Osteoblast (primary cell): ENCODE measurements at places on chromosomes 5 and 9. TPM values are rescaled to one million over a fixed set of nuclear protein-coding genes. Genes with fewer than 3 reads are reported as not detected.

The APBB3 gene
- 19.7 and 24.2 TPM in 2 replicates for total RNA-seq

GRCh38 chr5:127324756-127325155 is 34.2 kb downstream of the MEGF10 start:
- no peaks in the 10 kb centered on the region for H3K36me3 ChIP-seq
- no peak overlapping the region for H3K4me3 ChIP-seq
- peaks cover 5% of the 10 kb centered on the region for H3K4me1 ChIP-seq
- no peak for DNase-seq

GRCh38 chr5:154783774-154784460 is 28.7 kb downstream of the LARP1 start:
- H3K27me3 ChIP-seq, result no peaks in the 10 kb centered on the region
- peak; percentile 90 for DNase-seq
- H3K4me3 ChIP-seq, result no peak overlapping the region

DNA sequence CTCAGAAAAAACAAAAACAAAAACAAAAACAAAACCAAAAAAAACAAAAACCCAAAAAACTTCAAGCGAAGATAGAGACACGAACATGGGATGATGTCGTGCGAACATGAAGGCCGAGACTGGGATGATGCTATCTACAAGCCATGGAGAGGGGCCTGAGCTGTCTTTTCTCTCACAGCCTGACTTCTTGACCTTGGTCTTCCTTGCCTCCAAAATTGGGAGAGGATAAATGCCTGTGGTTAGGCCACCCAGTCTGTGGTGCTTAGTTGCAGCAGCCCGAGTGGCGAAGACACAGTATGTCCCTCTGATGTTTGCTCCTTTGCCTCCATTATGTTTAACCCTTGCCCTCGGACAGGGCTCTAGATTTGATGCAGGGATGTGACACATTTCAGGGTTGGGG is 130.4 kb upstream of the BASP1 start:
- H3K36me3 ChIP-seq, result no peaks in the 10 kb centered on the region
- H3K27ac ChIP-seq, result no peak overlapping the region
- DNase-seq, result no peak

DNA sequence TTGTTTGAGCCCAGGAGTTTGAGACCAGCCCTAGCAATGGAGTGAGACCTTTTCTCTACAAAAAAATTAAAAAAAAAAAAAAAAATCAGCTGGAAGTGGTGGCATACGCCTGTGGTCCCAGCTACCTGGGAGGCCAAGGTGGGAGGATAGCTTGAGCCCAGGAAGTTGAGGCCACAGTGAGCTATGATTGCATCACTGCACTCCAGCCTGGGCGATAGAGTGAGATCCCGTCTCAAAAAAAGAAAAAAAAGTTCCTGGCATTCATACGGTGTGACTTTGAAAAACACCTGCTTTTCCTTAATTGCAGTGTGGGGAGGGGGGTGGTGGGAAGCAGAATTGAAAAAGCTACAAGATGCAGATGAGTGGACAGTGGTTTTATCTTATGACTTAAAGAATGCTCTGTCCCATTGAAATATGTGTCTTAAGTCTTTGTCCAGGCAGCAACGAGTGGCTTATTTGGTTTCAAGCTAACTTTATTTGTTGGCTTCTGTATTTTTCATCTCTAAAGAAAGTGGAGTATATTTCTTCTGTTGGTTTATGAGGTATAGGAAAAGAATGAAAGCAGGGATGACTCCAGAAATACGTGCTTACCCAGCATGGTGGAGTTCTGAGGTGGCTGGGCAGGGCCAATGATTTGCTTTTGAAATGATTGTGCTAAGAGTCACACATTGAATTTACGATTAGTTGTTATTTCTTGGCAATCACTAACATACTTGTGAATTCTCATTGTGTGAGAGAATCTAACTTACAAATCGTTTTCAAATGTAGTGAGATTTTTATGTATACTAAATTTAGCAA is 27.8 kb downstream of the ROPN1L start:
- no peaks in the 10 kb centered on the region for H3K36me3 ChIP-seq
- peak overlapping the region; percentile 54 for H3K27ac ChIP-seq
- peak; percentile 93 for DNase-seq

DNA sequence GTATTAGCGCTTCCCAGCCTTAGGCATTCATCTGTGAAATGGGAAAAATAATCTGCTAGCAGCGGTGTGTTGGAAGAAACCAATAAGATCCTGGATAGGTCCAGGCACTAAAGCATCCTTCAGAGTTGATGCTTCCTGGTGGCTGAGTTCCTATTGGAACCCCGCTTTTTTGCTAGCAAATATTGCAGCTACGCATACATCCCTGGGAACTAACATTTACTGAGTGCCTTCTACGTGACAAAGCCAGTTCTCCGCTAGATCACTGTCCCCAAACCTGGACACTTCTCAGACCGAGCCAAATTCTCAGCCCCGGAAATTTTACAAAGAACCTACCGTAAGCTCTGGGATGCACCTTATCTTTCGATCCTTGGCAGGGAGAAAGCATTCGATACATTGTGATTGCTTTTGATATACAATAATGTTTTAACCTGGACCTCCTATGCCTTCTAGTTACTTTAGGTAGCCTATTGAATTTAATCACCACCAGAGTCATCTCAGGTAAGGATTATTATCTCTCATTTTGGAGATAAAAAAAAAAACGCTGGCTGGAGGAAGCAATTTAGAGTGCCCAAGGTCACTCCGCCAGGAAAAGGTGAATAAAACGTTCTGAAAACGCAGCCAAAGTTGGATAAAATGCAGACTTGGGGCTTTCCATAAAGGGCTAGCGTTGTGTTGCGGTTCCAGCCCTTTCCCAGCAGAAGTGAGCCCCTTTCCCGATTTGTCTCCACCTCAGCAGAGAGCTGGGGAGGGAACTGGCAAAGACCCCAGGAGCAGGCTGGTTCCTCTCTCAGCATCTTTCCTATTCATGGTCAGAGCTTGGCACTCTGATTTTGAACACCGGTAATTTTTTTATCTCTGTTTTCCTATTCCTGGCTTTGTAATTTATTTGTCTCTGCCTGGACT is 2.6 kb upstream of the MSX2 start:
- no peaks in the 10 kb centered on the region for H3K4me1 ChIP-seq
- H3K27me3 ChIP-seq, result peaks cover 49% of the 10 kb centered on the region
- no peak overlapping the region for H3K27ac ChIP-seq
- H3K4me3 ChIP-seq, result no peak overlapping the region

- H3K4me1 ChIP-seq, result peaks cover 17% of the 10 kb centered on the region
- peak overlapping the region; percentile 60 for H3K27ac ChIP-seq
- DNase-seq, result no peak
- no peaks in the 10 kb centered on the region for H3K27me3 ChIP-seq
Measured at GRCh38 chr9:91207729-91208418, 153.8 kb downstream of the AUH start.

GRCh38 chr5:34496260-34496691 is 159.9 kb upstream of the RAI14 start:
- H3K4me3 ChIP-seq, result no peak overlapping the region
- DNase-seq, result peak; percentile 84
- H3K4me1 ChIP-seq, result peaks cover 36% of the 10 kb centered on the region
- H3K27ac ChIP-seq, result peak overlapping the region; percentile 21

- H3K4me3 ChIP-seq, result no peak overlapping the region
- H3K4me1 ChIP-seq, result no peaks in the 10 kb centered on the region
- H3K27ac ChIP-seq, result no peak overlapping the region
- H3K36me3 ChIP-seq, result peaks cover 32% of the 10 kb centered on the region
Measured at GRCh38 chr9:122320413-122320881, 50.4 kb upstream of the PTGS1 start.

GRCh38 chr9:4397917-4398316 is 92.4 kb upstream of the SLC1A1 start:
- no peak overlapping the region for H3K27ac ChIP-seq
- H3K36me3 ChIP-seq, result no peaks in the 10 kb centered on the region
- DNase-seq, result peak; percentile 82
- H3K27me3 ChIP-seq, result no peaks in the 10 kb centered on the region
- peak overlapping the region; percentile 55 for H3K4me3 ChIP-seq

GRCh38 chr5:39058178-39058921 is 15.8 kb downstream of the RICTOR start:
- no peak for DNase-seq
- peaks cover 3% of the 10 kb centered on the region for H3K36me3 ChIP-seq
- peak overlapping the region; percentile 20 for H3K4me3 ChIP-seq
- no peaks in the 10 kb centered on the region for H3K4me1 ChIP-seq
- H3K27ac ChIP-seq, result peak overlapping the region; percentile 11
- no peaks in the 10 kb centered on the region for H3K27me3 ChIP-seq

DNA sequence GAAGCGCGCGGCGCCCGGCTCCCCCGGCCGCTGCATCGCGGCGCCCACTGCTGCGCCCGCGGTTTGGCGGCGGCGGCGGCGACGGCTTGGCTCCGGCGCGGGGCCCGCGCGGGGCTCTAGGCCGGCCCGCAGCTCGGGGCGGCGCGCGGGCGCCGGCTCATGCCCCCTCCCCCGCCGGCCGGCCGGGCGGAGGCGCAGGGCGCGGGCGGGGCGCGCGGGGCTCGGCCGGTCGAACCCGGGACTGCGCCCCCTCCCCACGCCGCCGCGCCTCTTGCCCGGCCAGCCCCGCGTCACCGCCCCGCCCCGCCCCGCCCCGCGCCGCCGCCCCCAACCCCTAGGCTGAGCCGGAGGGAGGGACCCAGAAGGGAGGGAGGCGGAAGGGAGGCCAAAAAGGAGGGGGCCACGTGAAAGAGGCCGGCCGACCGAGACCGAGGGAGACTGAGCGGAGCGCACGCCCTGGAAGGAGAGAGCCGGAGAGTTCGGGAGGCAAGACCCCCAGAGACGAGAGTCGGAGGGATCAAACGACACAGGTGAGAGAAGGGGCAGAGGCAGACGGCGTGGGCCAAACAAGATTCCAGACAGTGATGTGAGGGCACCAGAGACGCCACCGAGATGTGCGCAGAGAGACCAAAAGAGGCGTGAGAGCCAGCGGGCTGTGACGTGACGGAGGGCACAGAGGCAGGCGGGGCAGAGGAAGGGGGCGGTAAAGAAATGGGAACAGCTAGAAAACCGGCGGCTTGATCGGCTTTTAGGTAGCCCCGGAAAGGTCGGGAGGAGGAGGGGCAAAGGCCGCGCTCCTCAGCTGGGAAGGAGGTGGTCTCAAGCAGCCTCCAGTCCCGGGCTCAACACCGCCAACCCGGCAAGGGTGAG is at the start of gene BARX1:
TSS of gene BARX1 (minus strand) at position 245 of the 870 bp plus-strand sequence. CDS start at position 36, 209 bp downstream.
- peaks cover 6% of the 10 kb centered on the region for H3K4me1 ChIP-seq
- no peak within 1 kb of the TSS for H3K27ac ChIP-seq
- H3K36me3 ChIP-seq, result no peaks in the 10 kb centered on the region
- peaks cover 15% of the 10 kb centered on the region for H3K27me3 ChIP-seq

- peaks cover 3% of the 10 kb centered on the region for H3K27me3 ChIP-seq
- no peak for DNase-seq
- H3K27ac ChIP-seq, result no peak overlapping the region
- no peaks in the 10 kb centered on the region for H3K36me3 ChIP-seq
Measured at GRCh38 chr9:98600631-98601030, 108.1 kb downstream of the GABBR2 start.
